Bronchial epithelial cell (primary cell): ENCODE measurements at places on chromosomes 2 and 18.

DNA sequence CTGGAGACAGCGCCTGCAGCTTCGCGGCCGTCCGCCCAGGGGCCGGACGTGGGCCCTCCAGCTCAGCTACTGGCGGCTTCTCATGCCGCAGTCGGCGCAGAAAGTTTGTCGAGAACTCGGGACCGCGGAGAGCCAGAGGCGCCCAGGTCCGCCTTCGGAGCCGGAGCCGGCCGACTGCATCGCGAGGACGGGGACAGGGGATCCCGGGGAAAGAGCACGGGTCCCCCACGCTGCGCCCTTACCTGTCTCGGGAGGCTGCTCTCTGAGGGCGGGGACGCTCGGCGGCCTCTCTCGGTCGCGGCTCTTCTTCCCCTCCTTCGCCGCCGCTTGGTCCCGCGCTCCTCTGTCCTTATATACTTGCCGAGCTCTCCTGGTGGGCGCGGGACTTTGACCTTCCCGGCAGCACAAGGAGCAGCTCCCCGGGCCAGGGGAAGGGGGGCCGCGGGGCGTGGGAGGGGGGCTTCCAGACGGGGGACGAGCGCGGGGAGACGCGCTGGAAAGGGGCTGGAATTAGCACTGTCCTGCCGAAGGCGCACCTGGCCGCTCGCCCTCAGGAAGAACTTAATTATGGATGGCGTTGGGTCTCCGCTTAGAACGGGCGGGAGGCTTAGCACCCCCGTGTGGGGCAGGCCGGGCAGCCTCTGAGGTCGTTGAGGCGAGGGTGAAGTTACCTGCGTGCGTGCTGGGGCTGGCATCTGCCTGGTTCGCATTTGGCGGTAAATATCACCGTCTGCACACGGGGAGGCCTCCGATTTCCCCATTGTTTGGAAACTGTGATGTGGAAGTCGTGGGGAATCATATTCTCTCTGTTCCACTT, at the start of gene POMC:
TSS of gene POMC (minus strand) at position 325 of the 817 bp plus-strand sequence. CDS start 3,808 bp downstream, outside the sequence.
- DNase-seq, result peak; percentile 6

GRCh38 chr2:202965810-202966460, 48.7 kb upstream of the NBEAL1 start:
- peak; percentile 39 for DNase-seq

DNA sequence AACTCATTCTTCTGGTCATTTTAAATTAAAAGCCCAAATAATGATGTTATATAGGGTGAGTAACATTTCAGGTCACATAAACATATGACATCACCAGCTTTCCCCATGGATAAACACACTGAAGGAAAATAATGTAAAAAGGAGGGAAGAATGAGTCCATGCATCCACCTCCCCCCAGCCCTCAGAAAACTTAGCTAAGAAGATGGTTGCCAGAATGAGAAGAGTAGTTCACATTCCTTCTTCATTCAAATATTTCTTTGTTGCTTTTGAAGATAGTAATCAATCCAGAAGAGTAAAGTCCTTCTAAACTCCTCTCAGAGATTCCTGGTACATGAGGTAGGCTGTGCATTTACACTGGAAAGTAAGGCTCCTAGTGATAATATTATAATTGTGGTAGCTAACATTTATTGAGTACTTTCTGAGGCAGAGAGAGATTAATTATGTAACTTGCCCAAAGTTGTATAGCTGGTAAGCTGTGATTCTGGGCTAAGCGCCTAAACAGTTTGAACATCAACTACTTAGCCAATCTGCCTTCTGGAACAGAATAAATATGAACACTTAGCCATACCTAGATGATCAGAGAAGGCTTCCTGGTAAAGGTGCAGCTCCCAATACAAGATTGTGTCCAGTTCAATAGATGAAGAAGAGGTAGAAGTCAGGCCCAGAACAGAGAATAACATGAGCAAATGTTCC, 256.7 kb upstream of the FN1 start:
- no peak for DNase-seq

- DNase-seq, result no peak
Observed at GRCh38 chr2:113274432-113274831, 4.3 kb downstream of the PAX8 start.

DNA sequence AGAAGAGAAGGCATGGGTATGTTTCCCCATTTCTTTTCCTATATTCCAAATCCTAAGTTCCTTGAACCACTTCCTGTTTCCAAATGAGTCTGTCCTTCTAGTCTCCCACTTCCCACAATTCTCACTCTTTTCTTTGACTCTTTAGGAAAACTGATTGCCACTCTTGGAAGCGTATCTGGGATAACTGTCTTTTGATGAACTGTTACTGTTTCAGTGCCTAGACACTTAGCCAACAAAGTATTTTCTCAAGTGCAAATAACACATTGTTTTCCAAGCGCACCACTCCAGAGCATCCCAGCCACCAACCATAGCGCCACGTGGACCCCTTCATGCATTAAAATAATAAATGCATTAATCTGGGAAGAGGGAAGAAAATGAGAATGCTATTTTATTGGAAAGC, 342.8 kb downstream of the MTX2 start:
- DNase-seq, result no peak

DNA sequence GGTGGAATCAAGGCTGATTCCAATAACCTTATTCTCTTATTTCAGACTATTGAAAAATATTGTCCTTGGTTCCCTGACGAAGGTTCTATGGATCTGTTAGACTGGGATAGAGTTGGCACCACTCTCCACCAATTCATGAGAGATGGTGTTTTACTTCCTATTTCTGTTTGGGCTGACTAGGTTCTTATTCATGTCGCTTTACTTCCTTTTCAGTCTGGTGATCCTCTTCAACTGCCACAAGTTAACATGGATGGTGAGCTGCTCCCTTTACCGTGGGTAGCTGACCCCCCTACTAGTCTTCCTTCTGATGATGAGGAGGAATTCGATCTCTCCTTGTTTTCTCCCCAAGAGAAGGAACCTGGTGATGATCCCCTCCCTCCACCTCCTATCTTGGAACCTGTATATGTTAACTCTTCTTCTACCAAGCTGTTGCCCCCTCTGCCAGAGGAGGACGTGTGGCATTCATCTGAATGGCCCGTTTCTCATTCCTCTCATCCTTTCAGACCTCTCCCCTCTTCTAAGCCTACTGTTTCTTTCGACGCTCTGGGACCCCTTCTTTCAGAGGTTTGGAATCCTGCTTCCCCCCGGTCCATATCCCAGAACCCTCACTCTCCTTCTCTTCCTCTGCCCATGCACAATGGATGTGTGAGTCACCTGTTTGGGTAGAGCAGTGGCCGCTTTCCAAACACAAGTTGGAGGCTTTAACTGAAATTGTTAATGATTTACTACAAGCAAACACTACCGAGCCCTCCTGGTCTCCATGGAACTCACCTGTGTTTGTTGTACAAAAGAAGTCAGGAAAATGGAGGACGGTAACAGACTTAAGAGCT, 13.5 kb upstream of the CNOT11 start:
- DNase-seq, result peak; percentile 56

DNA sequence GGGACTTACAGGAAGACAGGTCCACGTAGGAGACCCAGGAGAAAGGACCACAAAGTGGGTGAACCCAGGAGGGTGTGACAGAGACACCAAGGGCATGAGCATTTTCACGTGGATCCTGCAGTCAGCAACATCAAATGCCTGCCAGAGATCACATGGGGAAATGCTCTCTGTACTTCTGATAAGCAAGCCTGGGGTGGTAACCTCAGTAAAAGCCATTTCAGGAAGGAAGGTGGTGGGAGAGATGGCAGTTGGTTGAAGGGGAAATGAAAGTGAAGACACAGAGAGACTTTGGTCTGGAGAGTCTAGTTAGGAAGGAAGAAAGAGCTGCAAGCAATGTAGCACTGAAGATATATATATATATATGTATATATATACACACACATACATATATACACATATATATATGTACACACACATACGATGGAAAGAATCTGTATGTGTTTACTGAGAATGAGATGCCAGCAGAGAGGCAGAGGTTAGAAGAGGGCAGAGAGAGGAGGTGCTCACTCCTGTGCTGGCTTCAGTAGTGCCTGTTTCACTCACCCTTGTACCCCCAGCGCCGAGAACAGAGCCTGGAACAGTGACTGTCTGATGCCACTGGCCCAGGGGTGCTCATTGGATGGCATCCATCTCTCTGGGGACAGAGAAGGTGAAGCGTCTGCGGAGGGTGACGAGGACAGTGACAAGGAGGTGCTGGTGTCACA, 314.9 kb downstream of the AFF3 start:
- DNase-seq, result no peak

DNA sequence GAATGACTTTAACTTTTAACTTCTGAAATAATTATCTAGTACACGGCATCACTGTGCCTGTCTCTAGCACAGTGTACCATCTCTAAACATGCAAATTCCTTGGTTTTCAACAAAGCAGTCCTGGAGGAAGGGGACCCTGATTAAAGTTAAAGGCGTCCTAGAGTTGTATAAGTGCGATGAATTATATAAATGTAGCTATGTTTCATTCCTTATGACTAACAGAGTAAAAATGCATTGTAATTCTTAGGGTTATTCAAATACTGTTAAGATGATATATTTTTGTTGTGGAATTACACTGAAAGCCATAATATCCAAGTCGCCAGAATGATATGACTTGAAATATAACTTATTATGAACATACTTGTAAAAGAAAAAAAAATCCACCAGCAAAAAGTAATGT, 544.9 kb upstream of the LINC00305 start:
- DNase-seq, result no peak

DNA sequence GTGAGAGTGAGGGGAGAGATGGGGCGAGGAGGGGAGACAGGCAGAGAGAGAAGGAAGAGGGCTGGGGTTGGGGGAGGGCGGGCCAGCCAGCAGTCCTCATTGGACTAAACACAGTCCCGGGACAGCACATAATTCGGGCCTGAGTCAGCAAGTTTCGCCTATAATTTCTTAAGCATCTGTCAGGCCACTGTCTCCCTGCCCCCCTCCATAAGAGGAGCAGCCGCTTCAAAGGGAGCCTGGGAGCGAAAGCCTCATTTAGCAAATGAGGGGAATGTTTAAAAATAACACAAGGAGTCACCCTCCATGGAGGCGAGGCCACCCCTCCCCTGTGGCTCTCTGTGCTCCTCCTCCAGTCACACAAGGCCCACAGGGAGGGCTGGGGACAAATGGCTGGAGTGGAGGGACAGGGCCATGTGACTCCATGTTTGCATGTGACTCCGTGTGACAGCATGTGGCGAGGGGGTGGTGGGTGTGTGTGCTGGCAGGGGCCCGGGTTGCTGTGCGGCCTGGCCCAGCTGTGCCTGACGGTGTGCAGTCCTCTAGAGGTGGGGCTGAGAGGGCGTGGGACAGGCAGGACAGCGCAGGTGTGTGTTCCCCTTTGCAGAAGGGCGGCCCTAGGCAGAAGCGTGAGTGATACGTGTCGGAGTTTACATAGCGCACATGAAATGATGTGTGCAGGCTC, 162.4 kb downstream of the CELF4 start:
- DNase-seq, result peak; percentile 20

DNA sequence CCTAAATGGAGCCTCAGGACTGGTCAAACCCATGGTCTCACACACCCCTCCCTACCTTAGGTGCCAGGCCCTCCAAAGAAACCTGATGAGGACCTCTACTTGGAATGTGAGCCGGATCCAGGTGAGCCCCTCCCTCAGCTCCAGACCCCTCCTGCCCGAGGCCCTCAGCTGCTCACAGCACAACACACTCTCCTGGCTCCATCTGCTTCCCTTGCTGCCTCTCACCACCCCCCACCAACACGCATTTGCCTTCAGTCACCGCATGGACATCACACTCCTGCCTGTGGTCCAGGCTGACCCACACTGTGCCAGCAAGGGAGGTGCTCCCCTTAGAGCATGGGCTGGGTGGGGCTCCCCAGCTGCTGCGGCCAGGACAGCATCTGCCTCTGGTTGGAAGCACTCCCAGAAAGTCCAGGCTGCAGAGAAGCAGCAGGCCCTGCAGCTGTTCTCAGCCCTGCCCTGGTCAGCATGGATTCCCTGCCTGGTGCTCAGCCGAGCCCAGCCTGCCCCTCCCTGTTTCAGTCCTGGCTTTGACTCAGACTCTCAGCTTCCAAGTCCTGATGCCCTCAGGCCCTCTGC, 15.1 kb downstream of the SH2D6 start:
- DNase-seq, result peak; percentile 78

DNA sequence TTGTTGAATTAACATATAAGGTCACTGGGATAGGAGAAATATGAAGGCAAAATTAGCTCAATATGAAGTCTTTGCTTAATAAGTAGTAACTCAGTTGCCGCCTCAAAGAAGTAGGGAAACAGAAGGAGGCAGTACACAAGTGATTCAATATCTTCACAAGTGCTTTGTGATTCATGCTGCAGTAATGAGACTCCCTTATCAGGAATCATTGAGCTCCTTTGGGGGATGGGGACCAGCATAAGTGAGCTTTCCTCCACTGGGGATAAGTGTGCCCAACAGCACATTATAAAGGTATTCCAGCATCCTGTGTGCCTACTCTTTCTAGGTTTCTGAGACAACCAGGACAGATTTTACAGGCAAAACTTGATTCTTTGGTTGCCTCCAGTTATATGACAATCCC, 323.4 kb upstream of the UBE2E3 start:
- DNase-seq, result peak; percentile 91

DNA sequence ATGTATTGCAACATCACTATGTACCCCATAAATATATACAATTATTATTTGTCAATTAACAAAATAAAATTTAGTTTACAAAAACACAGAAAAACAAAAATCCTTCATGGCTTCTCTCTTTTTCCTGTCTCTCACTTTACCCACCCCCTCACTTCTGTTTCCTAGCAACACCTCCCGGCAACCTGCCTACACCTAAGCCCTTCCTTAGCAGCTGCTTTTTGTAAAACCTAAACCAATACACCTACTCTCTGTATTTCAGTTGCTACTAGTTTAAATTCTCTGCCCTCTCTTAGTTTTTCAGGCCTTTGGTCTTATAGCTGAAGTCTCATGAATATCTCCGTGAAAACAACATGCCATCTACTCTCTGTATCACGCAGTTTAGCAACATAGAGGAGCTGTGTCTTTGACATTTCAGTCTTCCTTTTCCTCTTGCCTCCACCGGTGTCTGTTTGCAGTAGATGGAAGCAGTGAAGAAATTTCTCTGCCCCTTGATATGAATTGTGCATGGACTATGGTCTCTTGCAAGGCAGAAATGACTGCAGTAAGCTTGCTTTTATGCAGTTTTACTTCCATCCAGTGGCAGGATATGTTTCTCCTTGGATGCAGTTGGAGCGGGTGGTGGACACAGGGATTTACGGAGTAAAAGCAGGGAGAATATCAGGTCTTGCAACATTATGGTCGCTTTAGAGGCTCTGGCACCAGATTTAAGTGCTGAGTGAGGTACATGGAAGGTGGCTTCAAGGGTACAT, 42.0 kb upstream of the ZDBF2 start:
- DNase-seq, result no peak

- DNase-seq, result no peak
Observed at GRCh38 chr2:153474876-153475435, 3.6 kb downstream of the RPRM start.

GRCh38 chr2:36811071-36811470, 114.6 kb downstream of the VIT start:
- no peak for DNase-seq

GRCh38 chr2:72118386-72118785, 29.3 kb downstream of the CYP26B1 start:
- DNase-seq, result no peak

- DNase-seq, result peak; percentile 35
Observed at GRCh38 chr2:60383401-60384143, 169.9 kb downstream of the BCL11A start.
